CD4-positive, alpha-beta T cell treated with Interleukin-10 for 1 hour (primary cell): ENCODE measurements at places on chromosomes 6 and 20.

DNA sequence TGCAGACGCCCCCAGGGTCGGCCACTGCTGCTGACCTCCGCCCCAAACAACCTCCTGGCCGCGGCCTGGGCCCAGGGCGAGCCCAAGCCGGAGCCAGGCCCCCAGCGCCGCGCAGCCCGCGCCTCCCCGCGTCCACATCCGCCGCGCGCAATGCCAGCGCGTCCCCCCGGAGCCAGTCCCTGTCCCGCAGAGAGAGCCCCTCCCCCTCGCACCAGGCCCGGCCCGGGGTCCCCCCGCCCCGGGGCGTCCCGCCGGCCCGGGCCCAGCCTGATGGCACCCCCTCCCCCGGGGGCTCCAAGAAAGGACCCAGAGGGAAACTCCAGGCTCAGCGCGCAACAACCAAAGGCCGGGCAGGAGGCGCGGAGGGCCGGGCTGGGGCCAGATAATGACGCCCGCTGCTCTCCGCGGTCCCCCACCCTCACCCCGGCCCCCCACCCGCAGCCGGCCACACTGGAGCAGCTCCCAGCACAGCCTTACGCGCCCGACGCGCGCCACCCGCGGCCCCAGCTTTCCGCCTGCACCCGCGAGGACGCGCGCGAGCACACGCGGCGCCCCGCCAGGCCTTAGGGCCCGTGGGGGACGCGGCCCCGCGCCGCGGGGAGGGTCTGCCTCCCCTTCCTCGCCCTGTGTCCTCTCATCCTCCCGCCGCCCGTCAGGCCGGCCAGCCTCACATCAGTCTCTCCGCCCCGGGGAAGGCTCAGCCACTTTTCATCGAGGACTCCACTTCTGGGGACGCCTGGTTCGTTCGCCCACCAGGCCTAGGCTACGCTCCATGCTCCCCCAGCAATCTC is 12.9 kb upstream of the SLC22A7 start:
- no peak for DNase-seq

- no peak for DNase-seq
These were observed 118.2 kb downstream of the PRIM2 start for GRCh38 chr6:57435475-57436160.

DNA sequence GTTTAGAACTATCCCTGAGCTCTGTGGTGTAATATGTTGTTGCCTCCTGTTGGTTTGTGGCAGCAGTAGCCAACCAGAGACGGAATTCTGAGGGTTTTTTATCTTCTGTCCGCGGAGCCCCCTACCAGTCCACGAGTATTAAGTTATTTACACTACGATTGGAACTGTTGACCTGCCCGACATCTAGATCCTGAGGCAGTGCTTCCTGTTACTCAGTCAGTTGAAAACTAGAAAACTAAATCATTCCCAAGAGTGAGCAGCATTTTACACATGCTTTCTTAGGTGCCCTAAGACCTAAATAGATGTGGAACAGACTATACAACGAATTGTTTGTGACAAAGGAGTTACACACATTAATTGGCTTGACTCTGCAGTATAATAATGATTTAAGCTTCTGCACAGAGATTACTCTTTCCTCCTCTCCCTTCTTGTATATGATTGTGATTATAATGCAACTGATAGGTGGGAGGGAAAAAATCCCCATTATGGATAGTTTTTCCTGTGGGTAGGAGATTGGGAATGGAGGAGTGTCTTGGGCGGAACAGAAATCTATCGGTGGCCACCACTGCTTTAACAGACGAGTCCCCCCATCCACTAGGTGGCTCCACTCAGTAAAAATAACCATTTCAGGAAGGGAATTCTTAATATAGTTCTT is 1.7 kb downstream of the LOC128125822 start:
- DNase-seq = peak; percentile 71

- no peak for DNase-seq
These were observed 57.0 kb upstream of the GNRH2 start for GRCh38 chr20:2986466-2986865.

- peak; percentile 87 for DNase-seq
These were observed 31.9 kb upstream of the TXLNB start for GRCh38 chr6:139323511-139324300.

DNA sequence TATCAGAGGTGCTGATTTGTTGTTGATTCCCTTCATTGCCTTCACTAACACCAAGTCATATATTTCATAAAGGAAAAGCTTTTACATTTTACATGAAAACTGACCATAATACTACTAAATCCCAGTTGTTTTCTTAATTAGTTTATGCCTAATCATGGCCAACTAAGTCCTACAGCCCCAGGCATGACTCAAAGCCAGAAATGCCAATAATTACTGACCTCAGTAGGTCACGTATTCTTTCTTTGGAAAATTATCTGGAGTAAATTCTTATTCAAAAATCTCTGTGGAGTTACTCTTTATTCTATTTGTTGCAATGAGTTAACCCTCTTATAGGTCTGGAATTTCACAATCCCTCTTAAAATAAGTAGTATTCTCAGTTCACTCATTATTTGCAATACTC is 13.5 kb upstream of the MYB start:
- no peak for DNase-seq

DNA sequence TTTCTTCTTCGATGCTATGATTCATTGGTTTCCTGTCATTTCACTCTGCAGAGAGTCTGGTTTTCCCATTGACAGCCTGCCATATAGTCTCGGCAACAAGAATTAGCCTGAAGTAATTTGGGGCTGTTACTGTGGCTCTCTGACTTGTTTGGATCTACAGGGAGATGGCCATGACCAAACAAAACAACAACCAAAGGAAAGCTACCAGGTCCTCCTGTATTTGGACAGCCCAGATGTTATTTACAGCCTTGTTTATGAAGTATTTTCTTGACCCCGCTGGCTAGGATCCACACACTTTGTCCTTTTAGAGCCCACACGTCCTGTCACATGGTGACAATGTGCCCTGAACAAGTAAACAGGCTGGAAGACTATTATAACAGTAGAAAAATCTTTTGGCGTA is 111.4 kb upstream of the PREP start:
- DNase-seq = no peak

DNA sequence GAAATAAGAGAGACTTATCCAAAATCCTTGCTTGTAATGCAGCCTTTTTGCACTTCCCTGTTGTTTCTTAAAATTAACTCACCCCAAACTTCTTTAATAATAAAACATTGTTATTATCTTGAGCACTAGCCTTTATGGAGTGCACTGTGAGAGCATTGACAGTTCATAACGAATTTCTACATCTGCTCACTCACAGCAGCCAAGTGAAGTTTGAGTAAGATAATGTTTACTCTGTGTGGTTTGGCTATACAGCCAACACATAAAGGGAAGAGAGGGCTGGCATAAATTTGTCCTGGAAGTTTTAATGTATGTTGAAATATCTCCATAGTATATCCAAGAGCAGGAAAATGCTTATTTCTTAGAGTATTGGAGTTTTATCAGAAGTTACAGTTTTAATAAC is 227.9 kb downstream of the FRK start:
- no peak for DNase-seq

DNA sequence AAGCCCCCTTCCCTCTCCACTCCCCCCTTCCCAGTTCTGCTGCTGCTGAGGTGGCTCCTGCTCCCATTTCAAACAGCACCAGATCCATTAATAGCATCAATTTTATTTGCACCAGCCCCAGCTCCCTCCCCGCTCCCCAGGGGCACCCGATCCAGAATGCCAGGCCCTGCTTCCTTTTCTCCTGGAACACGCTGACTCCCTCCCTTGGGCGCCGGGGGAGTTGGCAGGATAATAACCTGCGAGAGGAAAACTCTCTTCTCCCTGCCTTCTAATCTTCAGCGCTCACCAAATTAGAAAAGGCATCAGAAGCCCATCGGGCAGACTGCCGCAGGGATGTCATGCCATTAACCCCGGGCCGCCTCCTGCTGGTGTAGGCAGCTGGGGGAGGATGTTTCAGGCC is 77.8 kb downstream of the NCR2 start:
- DNase-seq = no peak

DNA sequence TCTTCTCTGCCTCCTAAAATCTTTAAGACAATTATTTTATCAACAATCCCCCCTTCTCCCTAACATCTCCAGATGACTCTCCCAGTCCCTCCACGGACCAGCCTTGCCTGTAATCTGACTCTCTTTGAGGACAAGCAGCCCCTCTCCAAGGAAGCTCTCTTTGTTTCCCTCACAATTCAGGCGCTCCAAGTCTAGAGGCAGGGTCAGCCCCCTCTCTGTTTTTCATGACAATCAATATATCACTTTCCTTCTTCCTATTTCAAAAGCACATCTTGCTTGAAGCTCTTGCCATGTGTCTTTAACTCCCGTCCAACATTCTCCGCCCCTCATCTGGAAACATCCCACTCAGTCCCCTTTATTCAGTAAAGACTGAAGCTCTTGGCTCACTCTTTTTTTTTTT is 393.4 kb upstream of the SULF2 start:
- no peak for DNase-seq

- DNase-seq = no peak
These were observed 42.7 kb upstream of the HINT3 start for GRCh38 chr6:125913864-125914351.

GRCh38 chr20:25989196-25989595 is 292.5 kb upstream of the ZNF337 start:
- DNase-seq = no peak

- no peak for DNase-seq
These were observed 102.4 kb downstream of the F13A1 start for GRCh38 chr6:6217855-6218758.

DNA sequence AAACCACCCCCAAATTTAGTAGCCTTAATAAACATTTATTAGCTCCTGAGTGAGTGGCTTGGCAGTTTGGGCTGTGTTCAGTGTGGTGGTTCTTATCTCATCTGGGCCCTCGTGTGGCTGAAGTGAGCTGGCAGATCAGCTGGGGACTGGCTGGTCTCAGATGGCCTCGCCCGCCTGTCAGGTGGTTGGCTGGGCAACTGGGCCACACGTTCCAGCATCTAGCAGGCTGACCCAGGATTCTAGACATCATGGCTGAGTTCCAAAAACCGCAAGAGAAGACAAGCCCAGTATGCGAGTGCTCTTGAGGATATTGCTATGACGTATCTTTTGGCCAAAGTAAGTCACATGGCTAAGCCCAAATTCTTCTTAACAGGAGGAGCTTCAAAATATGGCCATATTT is 28.9 kb downstream of the EIF2S2 start:
- DNase-seq = no peak

DNA sequence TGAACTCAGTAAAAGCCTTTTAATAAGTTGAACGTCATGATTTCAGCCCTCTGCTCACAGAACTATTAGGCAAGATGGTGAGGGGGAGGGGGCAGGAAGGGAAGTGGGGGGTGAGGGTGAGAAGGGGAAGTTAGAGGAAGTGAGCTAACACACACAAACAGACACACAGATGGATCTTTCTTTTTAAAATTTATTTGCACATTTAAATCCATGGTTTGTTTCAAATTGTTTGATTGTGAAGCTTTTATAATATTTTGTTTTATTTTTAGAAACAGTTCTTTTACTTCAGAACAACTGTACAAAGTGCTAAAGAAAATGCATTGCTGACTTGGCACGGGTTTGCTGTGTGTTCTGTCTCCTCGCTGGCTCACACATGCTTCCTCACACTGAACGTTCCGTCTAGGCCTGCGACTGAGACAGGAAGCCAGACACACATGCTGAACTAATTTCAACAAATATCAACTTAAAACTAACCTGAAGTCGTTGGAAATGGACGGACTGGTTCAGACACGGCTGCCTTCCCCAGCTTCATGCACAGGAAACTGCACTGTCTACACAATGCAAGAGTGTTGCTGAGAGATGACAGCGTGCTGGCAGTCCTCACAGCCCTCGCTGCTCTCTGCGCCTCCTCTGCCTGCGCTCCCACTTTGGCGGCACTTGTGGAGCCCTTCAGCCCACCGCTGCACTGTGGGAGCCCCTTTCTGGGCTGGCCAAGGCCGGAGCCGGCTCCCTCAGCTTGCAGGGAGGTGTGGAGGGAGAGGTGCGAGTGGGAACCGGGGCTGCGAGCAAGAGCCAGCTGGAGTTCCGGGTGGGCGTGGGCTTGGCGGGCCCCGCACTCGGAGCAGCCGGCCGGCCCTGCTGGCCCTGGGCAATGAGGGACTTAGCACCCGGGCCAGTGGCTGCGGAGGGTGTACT is 8.1 kb upstream of the ZBP1 start:
- DNase-seq = peak; percentile 77

GRCh38 chr6:90003941-90004340 is 109.7 kb downstream of the GJA10 start:
- no peak for DNase-seq

DNA sequence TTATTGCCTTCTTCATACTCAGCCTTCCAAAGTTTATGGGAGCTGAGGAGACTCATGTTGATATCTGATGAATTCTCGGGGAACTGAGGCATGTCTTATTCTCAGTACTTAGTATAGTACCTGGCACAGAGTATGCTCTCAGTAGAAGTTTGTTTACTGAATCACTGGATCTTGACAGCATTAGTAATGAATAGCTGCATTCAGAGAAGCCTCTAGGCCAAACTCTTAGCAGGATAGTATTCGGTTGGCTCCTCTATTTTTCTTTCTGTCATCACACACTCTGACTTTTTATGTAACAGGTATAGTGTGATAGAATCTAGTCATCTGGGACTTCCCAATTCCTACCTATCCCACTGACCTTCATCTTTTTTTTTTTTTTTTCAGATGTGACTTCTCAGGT is 566.4 kb upstream of the MAN1A1 start:
- no peak for DNase-seq

DNA sequence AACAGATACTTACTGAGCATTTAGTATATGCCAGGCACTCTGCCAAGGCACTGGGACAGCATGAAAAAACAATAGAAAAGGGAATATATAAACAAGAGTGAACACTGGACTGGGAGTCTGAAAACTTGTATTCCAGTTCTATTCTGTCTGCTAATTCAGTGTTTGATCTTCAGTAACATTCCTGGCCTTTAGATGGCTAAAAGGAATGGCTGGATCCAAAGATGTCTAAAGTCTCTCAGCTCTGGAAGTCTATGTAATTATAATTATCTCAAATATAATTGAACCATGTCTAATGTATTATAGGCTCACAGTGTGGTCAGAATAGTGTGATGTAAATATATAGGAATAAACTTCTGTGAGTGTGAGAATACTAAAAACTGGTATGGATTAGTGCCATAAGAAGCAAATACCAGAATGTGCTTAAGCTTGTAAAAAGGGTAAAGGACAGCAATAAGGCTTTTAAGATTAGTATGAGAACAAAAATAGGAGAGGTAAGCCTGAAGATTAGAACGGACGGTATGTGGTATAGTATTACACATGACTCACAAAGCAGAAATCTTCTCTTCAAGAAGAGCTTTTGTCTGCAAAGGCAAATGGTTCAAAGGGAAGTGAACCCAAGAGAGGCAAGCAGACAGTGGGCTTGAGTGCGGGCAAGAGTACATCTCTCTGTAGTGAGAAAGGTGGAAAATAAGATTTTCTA is 68.5 kb downstream of the TMEM200A start:
- no peak for DNase-seq

- peak; percentile 79 for DNase-seq
These were observed 45.1 kb downstream of the NOL4L start for GRCh38 chr20:32539817-32540675.

GRCh38 chr20:1357921-1358671 is 29.2 kb upstream of the SDCBP2 start:
- no peak for DNase-seq
